ENCODE measurements at places on chromosomes 1 and 21.

DNA sequence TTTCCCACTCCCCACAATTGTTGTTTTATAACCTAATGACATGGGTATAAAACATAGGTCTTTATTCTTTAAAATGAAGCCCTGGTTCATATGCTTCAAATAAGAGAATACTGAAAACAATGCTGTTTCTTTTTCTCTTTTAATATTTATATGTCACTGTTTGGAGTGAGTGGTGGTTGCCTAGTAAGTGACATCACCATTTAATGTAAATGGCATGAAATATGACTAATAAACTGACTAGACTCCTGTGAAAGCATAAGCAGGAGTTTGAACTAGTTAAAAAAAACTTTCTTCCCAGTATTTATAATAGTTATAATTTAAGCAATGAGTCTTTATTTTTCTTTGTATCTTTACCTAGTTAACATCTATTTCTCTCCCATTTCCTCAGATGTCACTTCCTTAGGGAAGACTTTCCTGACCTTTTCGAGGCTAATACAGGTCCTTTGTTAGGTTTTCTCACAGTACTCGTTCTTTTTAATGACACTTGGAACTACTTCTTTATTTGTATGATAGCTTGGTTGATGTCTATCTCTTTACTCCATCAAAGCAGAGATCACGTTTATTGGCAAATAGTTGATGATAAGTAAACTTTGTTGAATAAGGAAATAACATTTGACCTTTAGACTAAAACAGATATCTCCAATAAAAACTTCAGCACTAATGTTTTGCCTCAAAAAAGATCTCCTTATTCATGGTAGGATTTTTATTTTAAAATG, 105.4 kb upstream of the PDC start:
- DNase-seq, result peak; percentile 71

DNA sequence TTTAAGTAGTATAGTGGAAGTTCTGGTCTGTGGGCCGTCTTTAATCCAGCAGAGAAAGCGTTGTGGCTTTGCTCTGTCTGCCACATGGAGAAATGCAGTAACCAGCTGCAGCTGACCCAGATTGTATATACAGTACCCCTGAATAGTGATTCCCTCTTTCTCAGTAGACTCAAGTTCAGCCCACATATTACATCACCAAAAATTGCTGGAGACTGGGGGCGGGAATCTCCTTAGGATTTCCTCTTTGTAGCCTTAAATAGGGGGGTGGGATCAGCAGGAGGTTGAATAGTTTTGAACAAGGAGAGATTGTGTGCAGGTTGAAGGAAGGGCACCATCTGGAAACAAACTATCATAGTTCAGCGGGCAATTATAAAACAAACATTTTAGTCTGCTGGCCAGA, at the start of gene ANGPTL1:
Gene ANGPTL1, minus strand, starts transcription at position 134 of the 400 bp plus-strand sequence. CDS start 5,301 bp downstream, outside the sequence.
- peak; percentile 4 for DNase-seq

- DNase-seq, result no peak
Measured at GRCh38 chr1:115215703-115216521, 122.1 kb downstream of the NGF start.

GRCh38 chr1:172955161-172955815, 95.5 kb downstream of the TNFSF18 start:
- peak; percentile 93 for DNase-seq

DNA sequence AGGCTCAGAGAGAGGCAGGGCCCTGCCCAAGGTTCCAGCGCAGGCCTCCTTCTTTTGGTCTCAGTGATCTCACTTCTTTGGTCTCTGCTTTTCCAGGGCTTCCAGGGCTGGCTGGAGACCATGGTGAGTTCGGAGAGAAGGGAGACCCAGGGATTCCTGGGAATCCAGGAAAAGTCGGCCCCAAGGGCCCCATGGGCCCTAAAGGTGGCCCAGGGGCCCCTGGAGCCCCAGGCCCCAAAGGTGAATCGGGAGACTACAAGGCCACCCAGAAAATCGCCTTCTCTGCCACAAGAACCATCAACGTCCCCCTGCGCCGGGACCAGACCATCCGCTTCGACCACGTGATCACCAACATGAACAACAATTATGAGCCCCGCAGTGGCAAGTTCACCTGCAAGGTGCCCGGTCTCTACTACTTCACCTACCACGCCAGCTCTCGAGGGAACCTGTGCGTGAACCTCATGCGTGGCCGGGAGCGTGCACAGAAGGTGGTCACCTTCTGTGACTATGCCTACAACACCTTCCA, 7.7 kb downstream of the C1QB start:
- DNase-seq, result no peak

DNA sequence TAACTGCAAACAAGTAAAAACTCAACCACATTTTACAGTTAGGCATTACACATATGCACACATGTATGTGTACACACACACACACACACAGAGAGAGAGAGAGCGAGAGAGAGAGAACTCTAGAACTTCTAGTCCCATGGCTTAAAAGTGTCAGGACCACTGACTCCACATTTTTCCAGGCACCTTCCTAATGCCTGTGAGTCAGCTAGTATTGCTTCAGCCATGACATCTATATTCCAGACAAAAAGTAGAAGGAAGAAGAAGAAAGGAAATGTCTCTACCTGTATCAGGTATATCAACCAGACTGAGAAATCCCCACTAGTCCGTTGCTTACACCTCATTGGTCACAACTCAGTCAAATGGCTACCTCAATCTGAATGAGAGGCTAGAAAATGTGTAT, 31.9 kb upstream of the TACSTD2 start:
- no peak for DNase-seq
